ENCODE measurements at places on chromosomes 1 and 21.

GRCh38 chr1:1308756-1309250, 406 bp downstream of the PUSL1 start:
- no peak for DNase-seq

- no peak for DNase-seq
Observed at GRCh38 chr1:228983661-228984060, 248.4 kb downstream of the RHOU start.

DNA sequence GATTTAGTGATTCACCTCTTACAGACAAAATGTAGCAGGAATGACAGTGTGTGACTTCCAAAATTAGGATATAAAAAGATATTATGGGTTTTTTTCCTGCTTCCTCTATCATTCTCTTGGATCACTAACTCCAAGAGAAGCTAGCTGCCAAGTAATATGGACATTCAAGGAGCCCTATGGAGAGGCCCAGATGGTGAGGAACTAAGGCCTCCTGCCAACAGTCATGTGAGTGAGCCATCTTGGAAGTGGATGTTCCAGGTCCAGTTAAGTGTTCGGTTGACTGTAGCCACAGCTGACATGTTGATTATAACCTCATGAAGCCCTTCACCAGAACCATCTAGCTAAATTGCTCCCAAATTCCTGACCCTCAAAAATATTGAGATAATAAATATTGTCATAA, 38.8 kb downstream of the CD160 start:
- DNase-seq, result no peak

DNA sequence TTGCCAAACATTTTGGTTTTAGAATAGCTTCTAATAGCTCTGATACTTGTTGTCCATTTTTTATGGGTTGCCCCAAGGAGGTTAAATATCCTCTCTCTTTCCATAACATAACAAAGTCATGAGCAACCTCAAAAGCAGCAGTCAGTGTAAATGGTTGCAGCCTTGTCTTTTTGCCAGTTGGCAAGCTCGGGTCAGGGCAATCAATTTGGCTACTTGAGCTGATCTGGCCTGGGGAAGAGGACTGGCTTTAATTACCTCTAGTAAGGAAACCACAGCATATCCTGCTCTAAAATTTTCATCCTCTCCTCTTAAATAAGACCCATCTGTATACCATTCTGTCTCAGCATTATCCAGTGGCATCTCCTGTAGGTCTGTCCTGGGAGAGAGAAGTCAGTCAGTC, 21.2 kb upstream of the FMO4 start:
- no peak for DNase-seq

GRCh38 chr1:239253032-239253431, 133.3 kb upstream of the CHRM3 start:
- DNase-seq, result no peak

DNA sequence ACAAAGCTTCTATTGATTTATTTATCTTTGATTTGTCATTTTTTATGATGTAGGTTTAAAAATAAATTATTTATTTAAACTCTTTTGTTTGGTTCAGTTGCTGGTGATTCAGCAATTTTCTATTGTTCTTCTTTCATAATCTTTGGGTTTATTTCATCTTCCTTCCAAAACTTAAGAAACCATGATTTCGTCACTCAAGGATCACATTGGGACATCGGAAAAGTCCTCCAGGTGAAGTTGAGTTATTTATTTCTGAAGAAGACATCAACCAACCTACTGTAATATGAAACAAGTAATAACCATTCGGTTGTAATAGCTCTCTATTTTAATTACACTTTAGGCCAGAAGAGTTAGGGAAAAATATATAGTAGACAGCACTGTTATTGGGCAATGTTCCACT, 23.0 kb upstream of the WLS start:
- DNase-seq, result no peak

DNA sequence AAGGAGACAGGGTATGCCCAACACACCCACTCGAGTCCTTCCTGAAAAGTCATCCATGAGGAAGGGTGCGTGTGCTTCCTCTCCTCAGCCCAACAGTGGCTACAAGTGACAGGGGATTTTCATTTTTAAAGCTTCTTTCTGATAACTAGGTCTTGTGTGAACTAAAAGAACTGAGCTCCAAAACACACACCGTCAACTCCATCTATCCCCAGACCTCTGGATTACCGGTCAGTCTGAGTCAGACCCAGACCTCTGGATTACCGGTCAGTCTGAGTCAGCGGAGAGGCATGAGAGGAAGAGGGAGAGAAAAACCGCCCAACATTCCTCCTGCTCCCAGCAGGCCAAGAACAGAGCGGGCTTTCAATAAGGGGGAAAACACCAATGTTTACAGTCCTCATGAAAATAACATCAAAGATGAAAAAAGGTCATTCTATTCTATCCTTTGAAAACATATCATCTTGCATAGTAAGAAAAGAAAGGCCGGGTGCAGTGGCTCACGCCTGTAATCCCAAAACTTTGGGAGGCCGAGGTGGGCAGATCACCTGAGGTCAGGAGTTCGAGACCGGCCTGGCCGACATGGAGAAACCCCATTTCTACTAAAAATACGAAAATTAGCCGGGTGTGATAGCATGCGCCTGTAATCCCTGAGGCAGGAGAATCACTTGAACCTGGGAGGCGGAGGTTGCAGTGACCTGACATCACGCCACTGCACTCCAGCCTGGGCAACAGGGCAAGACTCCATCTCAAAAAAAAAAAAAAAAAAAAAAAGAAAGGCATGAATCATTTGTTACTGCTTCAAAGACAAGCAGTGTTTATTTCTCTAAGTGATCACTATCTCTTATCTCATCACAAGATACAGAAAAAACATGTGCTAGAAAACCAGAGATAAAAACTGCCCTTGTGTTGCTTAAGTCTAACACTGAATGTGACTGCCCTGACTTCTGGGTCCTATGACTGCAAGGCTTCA, 3.4 kb downstream of the PTTG1IP start:
- DNase-seq, result no peak

DNA sequence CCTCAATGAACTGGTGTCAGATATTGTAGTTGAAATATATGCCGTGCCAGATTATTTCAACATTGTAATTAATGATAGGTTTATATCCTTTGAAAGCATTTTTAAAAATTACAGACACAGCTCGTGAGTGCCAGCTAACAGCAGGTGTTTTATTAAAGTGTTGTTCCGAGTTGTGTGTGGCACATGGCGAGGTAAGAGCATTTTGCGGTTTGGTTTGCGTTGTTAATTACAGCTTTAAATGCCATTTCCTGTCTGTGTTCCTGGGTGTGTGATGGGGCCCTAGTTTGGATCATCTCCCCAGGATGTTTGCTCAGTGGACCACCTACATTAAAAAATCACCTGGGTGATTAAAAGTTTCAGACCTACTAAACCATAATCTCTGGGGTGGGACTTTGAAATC, 97.4 kb downstream of the PRDM2 start:
- DNase-seq, result no peak

- no peak for DNase-seq
Observed at GRCh38 chr1:234589854-234590620, 19.9 kb downstream of the IRF2BP2 start.

DNA sequence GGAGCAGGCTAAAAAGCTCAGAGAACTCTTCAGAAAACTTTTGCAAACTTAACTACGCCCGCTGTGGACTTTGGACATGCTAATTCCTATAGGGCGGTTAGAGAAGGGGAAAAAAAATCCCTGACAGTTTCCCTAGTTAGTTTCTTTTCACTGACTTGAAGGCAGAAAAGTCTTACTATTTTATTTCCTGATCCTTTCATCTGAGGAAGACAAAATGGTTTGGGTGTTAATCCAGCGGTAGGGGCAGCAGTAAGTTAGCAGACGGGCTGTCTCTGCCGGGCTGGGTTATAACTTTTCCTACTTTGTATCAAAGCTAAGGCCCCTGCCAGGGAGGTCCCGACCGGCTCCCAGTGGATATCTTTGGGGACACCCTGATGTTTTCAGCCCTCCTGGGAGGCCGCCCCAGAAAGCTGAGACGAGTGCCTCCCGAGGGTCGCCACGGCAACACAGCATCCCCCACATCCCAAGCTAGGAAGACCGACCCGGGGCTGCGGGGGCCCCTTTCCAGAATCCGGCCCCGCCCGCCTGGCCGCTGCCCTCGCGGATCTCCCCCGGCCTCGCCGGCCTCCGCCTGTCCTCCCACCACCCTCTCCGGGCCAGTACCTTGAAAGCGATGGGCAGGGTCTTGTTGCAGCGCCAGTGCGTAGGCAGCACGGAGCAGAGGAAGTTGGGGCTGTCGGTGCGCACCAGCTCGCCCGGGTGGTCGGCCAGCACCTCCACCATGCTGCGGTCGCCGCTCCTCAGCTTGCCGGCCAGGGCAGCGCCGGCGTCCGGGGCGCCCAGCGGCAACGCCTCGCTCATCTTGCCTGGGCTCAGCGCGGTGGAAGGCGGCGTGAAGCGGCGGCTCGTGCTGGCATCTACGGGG, 162.6 kb downstream of the RUNX1 start:
- no peak for DNase-seq

GRCh38 chr1:145751491-145752037, 32.3 kb downstream of the CD160 start:
- DNase-seq, result no peak

DNA sequence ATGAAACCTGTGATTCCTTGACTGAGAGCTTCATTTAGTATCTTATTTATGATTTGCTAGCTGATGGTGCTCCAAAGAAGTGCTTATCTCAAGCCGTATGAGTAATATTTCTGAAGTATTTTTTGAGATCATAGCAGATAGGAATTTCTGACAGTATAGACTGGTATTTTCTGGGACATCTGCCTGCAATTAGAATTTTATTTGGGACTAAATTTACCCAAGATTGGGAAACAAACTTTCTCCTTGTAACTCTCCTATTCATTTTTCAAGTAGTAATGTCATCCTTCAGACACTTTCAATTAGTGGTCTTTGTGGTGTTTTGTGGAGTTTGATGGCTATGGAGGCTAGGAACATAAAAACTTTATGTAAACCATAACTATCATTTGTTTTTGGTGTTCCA, 597.2 kb upstream of the ZP4 start:
- DNase-seq, result no peak
